ENCODE measurements at places on chromosomes 12 and 14.
A peak's percentile ranks its signal among the peaks of the same experiment; 100 is the strongest.

DNA sequence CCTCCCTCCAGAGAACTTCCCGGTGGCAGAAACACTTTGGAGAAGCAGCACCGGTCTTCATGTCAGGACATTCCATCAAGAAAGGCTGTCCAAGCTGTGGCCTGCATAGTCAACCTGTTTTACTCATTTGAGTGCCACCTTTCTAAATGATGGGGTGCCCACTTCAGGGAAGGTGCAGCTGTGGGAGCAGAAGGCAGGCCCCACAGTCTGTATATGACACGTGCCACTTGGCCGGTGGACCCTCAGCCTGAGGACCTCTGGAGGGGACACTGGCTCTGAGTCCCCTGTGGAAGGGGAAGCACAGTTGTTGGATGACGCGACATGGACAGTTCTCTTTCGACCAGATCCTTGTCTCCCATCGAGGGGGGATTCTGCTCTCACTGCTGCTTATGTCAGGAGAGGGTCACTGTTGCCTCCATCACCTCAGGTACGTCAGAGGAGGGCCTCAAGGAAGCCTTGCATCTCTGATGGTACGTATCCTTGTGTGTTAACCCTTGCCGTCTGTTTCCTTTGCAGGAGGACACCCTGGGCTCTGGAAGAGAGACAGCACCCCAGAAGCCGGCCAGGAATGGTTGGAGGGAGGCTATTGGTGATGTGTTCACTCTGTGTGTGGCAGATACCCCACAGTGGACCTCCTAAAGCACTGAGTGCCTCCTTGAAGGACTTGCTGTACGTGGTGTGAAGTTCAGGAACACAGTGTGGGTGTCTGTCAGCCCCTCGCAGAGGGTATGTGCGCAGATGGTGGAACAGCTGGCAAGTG is 132.1 kb upstream of the RTL1 start:
- no peak for DNase-seq

GRCh38 chr14:68394118-68394763 is 398.6 kb downstream of the ZFP36L1 start:
- peak; percentile 51 for DNase-seq

- DNase-seq, result peak; percentile 50
Measured at GRCh38 chr12:109951136-109951535, 45.0 kb downstream of the GIT2 start.

DNA sequence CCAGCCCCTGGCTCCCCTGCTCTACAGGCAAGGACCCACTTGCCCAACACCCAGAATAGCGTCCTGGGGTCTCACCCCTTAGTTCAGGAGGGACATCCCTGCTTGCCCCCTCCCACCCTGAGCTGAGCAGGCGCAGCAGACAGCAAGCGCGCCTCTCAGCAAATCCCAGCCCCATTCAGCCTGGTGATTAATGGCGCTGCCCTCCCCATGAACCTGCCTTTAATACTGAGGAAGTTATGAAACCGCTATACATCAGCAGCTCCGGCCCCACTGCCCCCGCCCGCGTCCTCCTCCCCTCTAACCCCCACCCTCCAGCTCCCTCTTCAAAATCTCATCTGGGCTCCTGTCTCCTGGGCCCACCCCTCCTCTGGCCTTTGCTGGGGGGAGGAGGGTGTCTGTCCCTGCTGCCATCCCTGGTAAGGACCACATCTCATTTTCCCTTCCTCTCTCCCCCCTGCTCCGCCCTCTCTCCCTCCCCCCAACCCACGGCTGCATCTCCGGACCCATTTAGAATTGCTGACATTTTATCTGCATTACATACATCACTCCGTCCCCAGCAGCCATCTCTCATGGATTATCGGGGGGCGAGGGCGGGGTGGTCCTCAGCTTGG is 7.1 kb upstream of the SMUG1 start:
- no peak for DNase-seq

- no peak for DNase-seq
Measured at GRCh38 chr14:19823178-19823577, 19.6 kb downstream of the OR4N2 start.

GRCh38 chr12:66739940-66740651 is 61.2 kb upstream of the GRIP1 start:
- no peak for DNase-seq

DNA sequence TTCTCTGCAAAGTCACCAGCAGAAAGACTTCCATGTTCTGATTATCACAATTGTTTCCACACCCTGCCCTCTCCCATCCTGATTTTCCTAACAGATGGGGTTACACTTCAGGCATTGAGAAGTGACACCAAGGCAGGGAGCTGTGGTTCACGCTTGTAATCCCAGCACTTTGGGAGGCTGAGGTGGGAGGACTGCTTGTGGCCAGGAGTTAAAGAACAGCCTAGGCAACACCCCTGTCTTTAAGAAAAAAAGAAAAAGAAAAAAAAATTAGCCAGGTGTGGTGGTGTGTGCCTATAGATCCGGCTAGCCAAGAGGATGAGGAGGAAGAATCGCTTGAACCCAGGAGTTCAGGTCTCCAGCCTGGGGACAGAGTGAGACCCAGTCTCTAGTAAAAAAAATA is 5.2 kb downstream of the PPP1CC start:
- DNase-seq, result no peak

DNA sequence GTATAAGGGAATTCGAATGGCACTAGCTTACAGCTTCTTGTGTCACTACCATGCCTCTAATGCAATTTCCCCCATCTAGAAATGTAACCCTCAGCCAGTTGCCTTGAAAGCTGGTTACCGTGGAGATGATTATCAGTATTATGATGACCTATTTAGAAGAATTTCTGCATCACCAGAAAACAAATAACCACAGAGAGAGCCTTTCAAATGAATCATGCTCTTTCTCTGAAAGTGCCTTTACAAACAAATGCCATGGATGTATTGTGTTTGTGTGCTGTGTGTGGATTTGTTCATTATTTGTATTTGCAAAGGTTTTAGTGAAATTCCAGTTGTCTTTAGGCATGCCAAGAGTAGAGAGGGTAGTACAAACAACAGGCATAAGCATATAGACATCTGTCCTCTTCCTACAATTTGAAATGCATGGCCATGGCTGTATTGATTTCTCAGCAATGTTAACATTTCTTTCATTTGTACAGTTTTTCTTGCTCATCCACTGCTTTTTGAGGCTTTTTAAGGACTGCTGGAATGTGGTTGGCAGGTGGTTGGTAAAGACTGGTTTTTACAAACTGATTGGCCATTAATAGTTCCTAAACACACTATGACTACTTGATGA is 266.5 kb downstream of the PAWR start:
- peak; percentile 97 for DNase-seq

DNA sequence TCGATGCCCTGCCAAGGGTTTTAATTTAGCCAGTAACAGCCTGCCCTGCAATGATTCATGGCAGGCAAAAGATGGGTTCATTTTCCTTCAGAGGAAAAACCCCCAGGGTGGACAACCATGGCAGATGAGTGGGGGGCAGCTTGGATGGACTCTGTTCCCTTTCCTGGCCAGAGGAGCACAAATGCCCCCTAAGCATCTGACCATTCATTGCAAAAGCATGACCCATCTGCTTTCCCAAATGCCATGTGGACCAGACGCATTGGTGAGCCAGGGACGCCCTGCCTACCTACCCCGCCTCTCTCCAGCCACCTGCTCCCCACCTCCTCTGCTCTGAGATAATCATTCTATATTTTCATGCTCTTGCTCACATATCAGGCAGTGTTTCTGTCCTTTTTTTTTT is 281.9 kb downstream of the DPF3 start:
- no peak for DNase-seq

GRCh38 chr14:75204116-75204515 is 27.7 kb upstream of the TMED10 start:
- DNase-seq, result peak; percentile 12

DNA sequence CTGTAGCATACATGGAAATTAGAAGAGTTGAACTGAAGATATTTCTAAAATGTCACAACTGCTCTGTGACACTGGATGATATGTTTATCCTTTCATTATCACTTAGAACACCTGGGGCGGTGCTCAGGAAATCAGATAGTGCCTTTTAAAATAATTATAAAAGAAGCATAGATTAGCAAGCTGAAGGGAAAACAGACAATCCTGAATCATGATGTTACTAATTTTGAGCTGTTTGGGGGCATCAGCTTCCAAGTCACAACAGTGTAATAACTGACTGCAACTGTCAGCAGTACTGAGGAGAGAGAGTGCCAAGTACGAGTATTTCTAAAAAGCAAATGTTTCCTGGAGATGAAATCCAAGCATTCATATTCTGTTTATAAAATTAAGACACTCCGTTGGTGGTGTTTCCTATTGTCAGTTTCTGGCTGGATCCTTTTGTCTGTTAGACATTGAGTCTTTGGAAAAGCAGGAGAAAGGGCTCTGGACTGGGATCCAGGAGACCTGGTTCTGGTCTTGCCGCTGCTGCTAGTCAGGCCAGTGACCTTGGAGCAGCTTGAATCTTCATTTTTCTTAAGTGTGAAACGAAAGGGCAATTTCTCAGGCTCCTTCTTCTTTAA is 380.1 kb downstream of the EGLN3 start:
- no peak for DNase-seq

DNA sequence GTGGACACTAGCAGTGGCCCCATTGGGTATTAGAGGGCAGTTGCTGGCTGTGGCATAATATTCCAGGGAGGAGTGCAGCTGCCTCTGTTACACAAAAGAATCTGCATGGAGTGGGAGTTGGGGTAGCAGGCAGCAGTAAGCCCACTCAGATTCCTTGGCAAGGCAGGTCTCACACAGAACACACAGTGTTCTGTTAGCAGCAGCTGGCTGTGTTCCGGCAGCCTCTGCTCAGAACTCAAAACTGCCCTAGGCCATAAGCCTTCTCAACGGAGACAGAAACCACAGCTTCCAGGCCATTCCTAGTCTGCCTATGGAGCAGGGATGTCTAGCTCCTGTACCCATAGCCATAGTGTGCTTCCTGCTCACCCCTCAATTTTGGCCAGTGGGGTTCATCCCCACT is 1085.4 kb downstream of the SLC6A15 start:
- DNase-seq, result no peak

DNA sequence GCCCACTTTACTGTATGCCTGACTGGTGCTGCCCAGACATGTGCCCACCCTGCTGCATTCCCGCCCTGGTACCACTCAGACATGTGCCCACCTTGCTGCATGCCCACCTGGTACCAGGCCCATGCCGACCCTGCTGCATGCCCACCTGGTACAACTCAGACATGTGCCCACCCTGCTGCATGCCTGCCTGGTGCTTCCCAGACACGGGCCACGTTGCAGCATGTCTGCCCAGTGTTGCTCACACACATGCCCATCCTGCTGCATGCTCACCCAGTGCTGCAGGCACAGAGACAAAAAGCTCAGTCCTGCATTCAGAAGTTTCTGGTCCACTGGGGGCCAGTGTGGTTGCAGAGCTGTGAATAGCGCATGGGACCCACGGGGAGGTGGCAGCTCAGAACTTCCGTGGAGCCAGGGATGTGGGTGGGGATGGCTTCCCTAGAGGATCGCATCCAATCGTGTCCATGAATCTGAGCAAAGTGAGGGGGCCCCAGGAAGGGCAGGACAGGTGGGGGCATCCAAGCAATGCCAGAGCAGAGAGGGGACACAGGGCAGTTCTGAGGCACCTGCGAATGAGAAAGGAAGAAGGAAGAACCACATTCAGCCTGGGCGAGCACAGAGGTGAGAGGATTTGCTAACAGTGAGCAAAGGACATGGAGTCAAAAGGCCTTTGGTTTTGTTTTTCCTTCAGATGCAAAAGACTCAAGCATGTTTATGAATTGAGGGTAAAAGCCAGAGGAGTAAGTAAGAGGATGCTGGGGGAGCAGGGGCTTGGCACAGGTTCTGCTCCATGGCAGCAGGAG is 175.9 kb upstream of the C14orf180 start:
- DNase-seq, result no peak

- DNase-seq, result peak; percentile 50
Measured at GRCh38 chr12:14264778-14265177, 100.7 kb upstream of the ATF7IP start.

DNA sequence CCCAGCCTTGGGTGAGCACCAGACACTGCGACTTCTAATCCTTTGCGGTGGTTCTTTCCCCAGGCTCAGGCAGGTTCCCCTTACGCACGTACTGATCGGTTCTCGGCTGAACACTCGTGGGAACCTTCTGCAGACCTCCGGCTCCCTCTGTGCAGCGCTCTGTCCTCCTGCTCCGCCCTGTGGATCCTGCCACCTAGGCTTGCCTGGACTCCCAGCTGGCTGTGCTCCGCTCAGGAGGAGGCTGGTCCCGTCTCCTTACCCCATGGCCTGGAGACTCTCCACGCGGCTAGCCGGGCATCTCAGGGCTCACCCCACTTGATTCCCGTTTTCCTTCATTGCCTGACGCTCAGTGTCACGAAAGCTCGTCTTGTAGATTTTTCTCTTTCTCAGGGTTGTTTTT is 34.7 kb downstream of the TNFAIP2 start:
- no peak for DNase-seq

- DNase-seq, result no peak
Measured at GRCh38 chr12:113863455-113863845, 102.7 kb downstream of the RBM19 start.

- no peak for DNase-seq
Measured at GRCh38 chr12:123104809-123105208, 46.1 kb downstream of the PITPNM2 start.

DNA sequence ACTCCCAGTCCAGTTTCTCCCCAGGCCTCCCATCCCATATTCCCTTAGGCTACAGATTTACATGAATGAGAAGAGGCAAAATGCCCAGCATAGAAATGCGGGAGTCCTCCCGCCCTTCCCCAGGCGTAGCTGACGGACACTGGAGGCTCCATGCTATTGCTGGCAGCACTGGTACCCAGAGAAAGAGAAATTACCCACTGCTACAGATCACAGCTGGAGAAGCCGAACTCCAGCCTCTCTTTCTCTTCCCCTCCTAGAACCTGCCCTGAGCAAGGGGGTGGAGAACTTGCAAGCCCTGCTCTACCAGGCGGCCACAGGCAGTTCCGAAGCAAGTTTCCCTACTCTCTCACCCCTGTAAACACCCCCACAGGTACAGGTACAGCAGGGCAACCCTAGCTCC is 3.6 kb downstream of the LTBR start:
- no peak for DNase-seq

GRCh38 chr12:25817166-25817565 is 141.3 kb upstream of the RASSF8 start:
- peak; percentile 44 for DNase-seq

GRCh38 chr14:63928744-63929174 is 76.0 kb downstream of the SYNE2 start:
- DNase-seq, result no peak
